ENCODE measurements at places on chromosomes 16 and 17.

DNA sequence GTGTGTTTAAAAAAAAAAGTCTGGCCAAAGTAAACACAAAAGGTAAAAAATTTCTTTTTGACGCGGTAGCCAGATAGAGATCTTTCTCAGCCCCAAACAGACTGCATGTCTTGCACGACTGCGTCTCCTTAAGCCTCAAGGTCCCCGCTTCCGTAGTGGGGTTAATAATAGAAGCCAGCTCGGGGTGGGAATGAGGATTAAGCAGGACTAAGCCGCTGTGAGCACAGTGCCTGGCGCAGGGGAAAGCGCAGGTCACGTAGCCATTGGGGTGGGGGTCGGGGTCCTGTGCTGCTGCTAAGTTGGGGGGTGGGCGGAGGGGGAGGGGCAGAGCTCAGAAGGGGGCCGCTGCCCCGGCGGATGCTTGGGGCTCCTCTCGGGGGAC lies 521 bp downstream of the GGA2 start:
- peak; percentile 78 for DNase-seq

- DNase-seq: no peak
These were observed 38.7 kb downstream of the XYLT1 start for GRCh38 chr16:17431968-17432625.

DNA sequence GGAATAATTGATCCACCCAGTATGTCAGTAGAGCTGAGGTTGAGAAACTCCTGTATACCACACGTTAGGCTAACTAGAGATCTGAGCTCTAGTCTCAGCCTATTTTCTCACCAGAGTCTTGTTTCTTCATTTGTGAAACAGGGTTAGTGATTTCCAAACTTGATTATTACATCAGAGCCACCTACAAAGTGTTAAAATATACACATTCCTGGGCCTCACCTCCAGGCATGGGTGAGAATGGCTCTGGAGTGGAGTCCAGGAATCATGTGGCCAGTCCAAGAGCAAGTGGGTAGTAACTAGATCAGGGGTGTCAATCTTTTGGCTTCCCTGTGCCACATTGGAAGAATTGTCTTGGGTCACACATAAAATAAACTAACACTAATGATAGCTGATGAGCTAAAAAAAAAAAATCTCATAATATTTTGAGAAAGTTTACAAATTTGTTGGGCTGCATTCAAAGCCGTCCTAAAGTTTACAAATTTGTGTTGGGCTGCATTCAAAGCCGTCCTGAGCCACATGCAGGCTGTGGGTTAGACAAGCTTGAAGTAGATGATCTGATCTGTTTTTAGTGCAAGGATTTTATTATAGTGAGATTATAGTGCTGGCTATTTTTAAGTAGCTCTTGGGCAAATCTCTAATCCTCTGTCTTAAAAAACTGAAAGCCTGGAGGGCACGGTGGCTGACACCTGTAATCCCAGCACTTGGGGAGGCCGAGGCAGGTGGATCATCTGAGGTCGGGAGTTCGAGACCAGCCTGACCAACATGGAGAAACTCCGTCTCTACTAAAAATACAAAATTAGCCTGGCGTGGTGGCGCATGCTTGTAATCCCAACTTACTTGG lies 20.4 kb downstream of the PRCD start:
- DNase-seq: no peak

DNA sequence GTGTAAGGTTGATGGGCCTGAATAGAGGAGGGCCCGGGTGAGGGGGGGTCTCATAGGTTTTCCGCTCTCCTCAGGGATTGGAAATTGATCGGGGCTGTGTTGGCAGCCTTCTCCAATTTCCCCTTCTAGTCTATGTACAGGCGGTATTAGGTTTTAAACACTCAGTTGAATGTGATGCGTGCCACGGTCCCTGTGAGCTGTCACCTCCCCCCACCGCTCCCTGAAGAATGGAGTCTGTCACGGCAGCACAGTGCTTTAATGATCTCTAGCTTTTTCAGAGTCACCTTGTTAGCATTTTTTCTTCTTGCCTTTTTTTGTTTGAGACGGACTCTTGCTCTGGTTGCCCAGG lies 800 bp downstream of the COX4I1 start:
- DNase-seq: peak; percentile 26

DNA sequence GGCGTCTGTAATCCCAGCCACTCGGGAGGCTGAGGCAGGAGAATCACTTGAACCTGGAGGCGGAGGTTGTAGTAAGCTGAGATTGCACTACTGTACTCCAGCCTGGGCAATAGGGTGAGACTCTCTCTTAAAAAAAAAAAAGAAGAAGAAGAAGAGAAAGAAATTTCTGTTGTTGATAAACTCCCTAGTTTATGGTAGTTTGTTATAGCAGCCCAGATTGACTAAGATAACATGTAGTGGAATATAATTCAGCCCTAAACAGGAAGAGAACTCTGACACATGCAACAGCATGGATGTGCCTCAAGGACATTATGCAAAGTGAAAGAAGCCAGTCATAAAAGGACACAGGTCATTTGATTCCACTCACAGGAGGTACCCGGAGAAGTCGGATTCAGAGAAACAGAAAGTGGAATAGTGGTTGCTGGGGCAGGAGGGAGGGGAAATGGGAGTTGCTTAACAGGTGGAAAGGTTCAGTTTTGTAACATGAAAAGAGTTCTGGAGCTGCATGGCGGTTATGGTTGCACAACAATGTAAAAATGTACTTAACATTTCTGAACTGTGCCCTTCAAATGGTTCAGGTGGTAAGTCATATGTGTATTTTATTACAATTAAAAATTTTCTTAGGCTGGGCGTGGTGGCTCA lies 26.0 kb upstream of the PRM1 start:
- DNase-seq: peak; percentile 48

DNA sequence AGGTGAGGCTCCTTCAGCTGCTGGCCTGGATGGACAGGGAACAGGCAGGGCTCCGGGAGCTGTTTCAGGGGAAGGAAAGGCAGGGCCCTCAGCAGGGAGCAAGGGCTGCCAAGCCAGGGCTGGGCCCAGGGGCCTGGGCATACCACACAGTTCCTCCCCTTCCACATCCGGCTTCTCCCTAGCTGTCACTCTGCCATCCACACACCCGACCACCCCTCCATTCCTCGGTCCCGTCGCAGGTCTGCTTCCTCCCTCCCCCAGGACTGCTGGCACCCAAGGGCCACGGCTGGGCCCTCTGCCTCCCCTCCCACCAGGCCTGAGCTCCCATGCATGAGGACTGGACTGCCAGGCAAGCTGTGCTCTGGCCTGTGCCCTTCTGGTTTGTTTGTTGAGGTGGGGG lies 24.0 kb downstream of the CDIP1 start:
- peak; percentile 47 for DNase-seq
